ENCODE measurements at places on chromosomes 12 and 14. TPM values are rescaled to one million over a fixed set of nuclear protein-coding genes. Genes with fewer than 3 reads are reported as not detected.

- no peaks in the 10 kb centered on the region for H3K4me1 ChIP-seq
- peak; percentile 16 for DNase-seq
- no peak overlapping the region for H3K27ac ChIP-seq
- H3K27me3 ChIP-seq = no peaks in the 10 kb centered on the region
- H3K36me3 ChIP-seq = no peaks in the 10 kb centered on the region
Observed at GRCh38 chr12:4133636-4134447, 139.7 kb upstream of the CCND2 start.

The KCNA5 gene
- not detected for total RNA-seq

- H3K36me3 ChIP-seq = no peaks in the 10 kb centered on the region
- peaks cover 4% of the 10 kb centered on the region for H3K27me3 ChIP-seq
- H3K4me3 ChIP-seq = no peak overlapping the region
- H3K4me1 ChIP-seq = no peaks in the 10 kb centered on the region
Observed at GRCh38 chr12:66879409-66879808, 200.5 kb upstream of the GRIP1 start.

- no peak overlapping the region for H3K4me3 ChIP-seq
- no peak overlapping the region for H3K27ac ChIP-seq
- no peaks in the 10 kb centered on the region for H3K27me3 ChIP-seq
- no peaks in the 10 kb centered on the region for H3K4me1 ChIP-seq
Observed at GRCh38 chr12:102513272-102513671, 32.9 kb upstream of the IGF1 start.

GRCh38 chr14:103741876-103742275 lies 26.3 kb downstream of the ZFYVE21 start:
- no peak overlapping the region for H3K27ac ChIP-seq
- H3K27me3 ChIP-seq = no peaks in the 10 kb centered on the region
- DNase-seq = no peak
- no peaks in the 10 kb centered on the region for H3K4me1 ChIP-seq
- no peak overlapping the region for H3K4me3 ChIP-seq

- no peak for DNase-seq
- no peaks in the 10 kb centered on the region for H3K4me1 ChIP-seq
- H3K36me3 ChIP-seq = no peaks in the 10 kb centered on the region
- H3K27me3 ChIP-seq = no peaks in the 10 kb centered on the region
- H3K4me3 ChIP-seq = no peak overlapping the region
Observed at GRCh38 chr12:94762259-94762942, 112.0 kb upstream of the TMCC3 start.

GRCh38 chr12:56242986-56243385 lies 13.1 kb downstream of the SLC39A5 start:
- H3K27me3 ChIP-seq = no peaks in the 10 kb centered on the region
- H3K36me3 ChIP-seq = peaks cover 95% of the 10 kb centered on the region
- H3K4me1 ChIP-seq = no peaks in the 10 kb centered on the region
- H3K27ac ChIP-seq = no peak overlapping the region
- H3K4me3 ChIP-seq = no peak overlapping the region

The C12orf42 gene
- 15.4 TPM for total RNA-seq

The MTHFD1 gene
- 30.2 TPM for total RNA-seq

The ENDOU gene
- not detected for total RNA-seq

DNA sequence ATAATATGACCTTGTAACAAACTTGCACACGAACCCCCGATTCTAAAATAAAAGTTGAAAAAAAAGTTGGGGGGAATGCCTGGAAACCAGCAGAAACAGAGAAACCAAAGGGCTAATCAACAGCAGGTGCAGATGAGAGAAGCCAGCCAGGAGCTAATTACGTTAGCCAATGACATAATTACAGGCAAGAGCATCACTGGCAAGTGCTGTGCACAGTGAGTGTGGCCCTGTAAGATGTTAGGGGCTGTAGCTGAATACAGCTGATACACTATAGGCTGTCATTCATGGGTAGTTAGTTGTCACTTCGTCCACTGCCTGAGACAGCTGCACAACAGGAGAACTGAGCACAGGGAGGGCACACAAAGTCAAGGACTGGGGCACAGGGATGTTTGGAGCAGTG lies 7.3 kb upstream of the FGF23 start:
- no peaks in the 10 kb centered on the region for H3K36me3 ChIP-seq
- H3K4me1 ChIP-seq = no peaks in the 10 kb centered on the region
- no peaks in the 10 kb centered on the region for H3K27me3 ChIP-seq
- DNase-seq = no peak

GRCh38 chr12:57343703-57344378 lies 87.0 kb downstream of the R3HDM2 start:
- H3K4me1 ChIP-seq = no peaks in the 10 kb centered on the region
- no peak for DNase-seq
- H3K36me3 ChIP-seq = no peaks in the 10 kb centered on the region
- H3K27me3 ChIP-seq = no peaks in the 10 kb centered on the region
- H3K4me3 ChIP-seq = no peak overlapping the region

The ZDHHC22 gene
- not detected for total RNA-seq

The AGAP2 gene
- total RNA-seq = 60.4 TPM

DNA sequence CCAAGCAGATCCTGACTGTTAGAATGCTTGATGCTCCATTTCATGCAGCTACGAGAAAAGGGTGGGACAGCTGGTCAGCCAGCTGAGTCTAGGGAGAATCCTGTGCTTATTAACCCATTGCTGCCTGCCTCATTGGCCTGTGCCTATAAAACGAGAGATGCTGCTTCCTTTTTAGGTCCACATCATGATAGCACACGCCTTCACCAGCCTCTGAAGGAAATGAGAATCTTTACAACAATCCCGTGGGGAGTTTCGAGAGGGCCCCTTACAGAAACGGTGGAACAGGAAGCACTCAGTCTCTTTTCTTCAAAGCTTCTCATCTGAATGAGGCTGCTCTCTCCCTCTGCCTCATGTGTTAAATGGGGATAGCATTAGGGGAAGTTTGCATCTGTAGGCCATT lies 147.3 kb upstream of the RFLNA start:
- H3K27me3 ChIP-seq = no peaks in the 10 kb centered on the region
- no peaks in the 10 kb centered on the region for H3K4me1 ChIP-seq
- no peak overlapping the region for H3K4me3 ChIP-seq

GRCh38 chr14:60805841-60806430 lies 71.4 kb downstream of the MNAT1 start:
- no peak for DNase-seq
- no peak overlapping the region for H3K27ac ChIP-seq
- H3K4me3 ChIP-seq = no peak overlapping the region
- H3K27me3 ChIP-seq = no peaks in the 10 kb centered on the region
- H3K36me3 ChIP-seq = no peaks in the 10 kb centered on the region

The DPPA3 gene
- not detected for total RNA-seq

GRCh38 chr12:119060847-119061796 lies 79.8 kb downstream of the SRRM4 start:
- no peaks in the 10 kb centered on the region for H3K27me3 ChIP-seq
- no peak overlapping the region for H3K4me3 ChIP-seq
- no peak overlapping the region for H3K27ac ChIP-seq
- H3K4me1 ChIP-seq = no peaks in the 10 kb centered on the region
- no peaks in the 10 kb centered on the region for H3K36me3 ChIP-seq

DNA sequence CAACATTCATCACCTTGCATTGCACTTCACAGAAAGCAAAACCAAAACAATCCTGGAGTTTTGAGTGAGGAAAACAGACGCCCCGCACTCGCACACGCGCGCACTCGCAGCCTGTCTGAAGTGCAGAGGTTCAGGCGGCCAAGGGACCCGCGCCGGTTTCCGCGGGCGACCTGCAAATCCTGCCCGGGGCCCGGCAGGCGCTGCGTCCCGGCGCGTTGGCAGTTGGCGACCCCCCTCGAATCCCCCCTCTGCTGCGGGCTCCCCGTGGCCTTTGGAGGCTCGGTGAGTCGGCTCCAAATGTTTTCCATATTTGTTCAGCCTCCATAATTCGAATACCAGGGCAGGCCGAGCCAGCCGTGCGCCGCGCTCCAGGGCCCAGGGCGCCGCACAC lies at the start of gene SSPN:
Gene SSPN (plus strand): TSS at position 324 of the 391 bp plus-strand sequence. CDS start 100 bp downstream, outside the sequence.
- H3K4me3 ChIP-seq = no peak within 1 kb of the TSS
- H3K27me3 ChIP-seq = no peaks in the 10 kb centered on the region
- no peak within 1 kb of the TSS for H3K27ac ChIP-seq
- DNase-seq = no peak
- no peaks in the 10 kb centered on the region for H3K4me1 ChIP-seq

The CCDC198 gene
- total RNA-seq = not detected

DNA sequence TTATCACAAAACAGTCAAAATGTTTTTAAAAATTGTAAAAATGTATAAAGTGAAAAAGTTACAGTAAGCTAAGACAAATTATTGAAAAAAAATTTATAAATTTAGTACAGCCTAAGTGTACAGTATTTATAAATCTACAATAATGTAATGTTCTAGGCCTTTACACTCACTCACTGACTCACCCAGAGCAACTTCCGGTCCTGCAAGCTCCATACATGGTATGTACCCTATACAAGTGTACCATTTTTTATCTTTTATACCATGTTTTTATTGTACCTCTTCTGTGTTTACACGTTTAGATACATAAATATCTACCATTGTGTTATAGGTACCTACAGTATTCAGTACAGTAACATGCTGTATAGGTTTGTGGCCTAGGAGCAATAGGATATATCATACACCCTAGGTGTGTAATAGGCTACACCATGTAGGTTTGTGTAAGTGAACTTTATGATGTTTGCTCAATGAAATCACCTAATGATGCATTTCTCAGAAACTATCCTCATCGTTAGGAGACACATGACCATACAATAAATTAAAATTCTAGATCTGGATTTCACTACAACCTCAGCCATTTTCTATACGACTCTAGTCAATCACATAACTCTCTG lies 66.8 kb downstream of the TXNDC16 start:
- no peaks in the 10 kb centered on the region for H3K27me3 ChIP-seq
- no peak overlapping the region for H3K27ac ChIP-seq
- no peaks in the 10 kb centered on the region for H3K4me1 ChIP-seq
- DNase-seq = no peak
- no peak overlapping the region for H3K4me3 ChIP-seq

The VDR gene
- total RNA-seq = 11.0 TPM

DNA sequence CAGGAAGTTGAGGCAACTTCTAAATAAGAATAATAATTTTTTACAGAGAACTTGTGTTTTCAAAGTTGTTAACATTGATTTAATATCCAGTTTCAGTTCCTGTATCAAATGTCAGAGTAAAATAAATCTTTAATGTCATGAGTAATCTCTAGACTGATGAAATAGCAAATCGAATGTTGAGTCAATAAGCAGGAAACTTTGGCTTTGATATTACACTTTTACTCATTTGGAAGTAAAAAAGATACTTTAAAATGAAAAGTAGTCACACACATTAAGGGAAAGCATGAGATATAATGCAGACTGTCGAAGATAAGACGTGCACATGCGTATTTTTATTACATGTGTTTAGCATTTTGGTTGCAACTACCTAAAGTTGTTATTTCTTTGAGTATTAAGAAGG lies 78.2 kb upstream of the PTGDR start:
- H3K4me3 ChIP-seq = no peak overlapping the region
- no peak for DNase-seq
- no peak overlapping the region for H3K27ac ChIP-seq
- H3K36me3 ChIP-seq = no peaks in the 10 kb centered on the region
- H3K4me1 ChIP-seq = no peaks in the 10 kb centered on the region

The NGB gene
- total RNA-seq = not detected

- H3K36me3 ChIP-seq = no peaks in the 10 kb centered on the region
- H3K27ac ChIP-seq = no peak overlapping the region
- DNase-seq = no peak
- no peaks in the 10 kb centered on the region for H3K4me1 ChIP-seq
- no peak overlapping the region for H3K4me3 ChIP-seq
Observed at GRCh38 chr14:98477935-98478334, 794.1 kb downstream of the BCL11B start.

- H3K27me3 ChIP-seq = no peaks in the 10 kb centered on the region
- H3K4me1 ChIP-seq = no peaks in the 10 kb centered on the region
- H3K36me3 ChIP-seq = no peaks in the 10 kb centered on the region
- H3K27ac ChIP-seq = no peak overlapping the region
- no peak for DNase-seq
Observed at GRCh38 chr12:73225371-73225937, 953.3 kb downstream of the TRHDE start.

The CBLN3 gene
- 3.3 TPM for total RNA-seq

The C12orf60 gene
- 1.5 TPM for total RNA-seq

Data from naive thymus-derived CD4-positive, alpha-beta T cell (primary cell).